ENCODE measurements at places on chromosomes 1 and 21.

DNA sequence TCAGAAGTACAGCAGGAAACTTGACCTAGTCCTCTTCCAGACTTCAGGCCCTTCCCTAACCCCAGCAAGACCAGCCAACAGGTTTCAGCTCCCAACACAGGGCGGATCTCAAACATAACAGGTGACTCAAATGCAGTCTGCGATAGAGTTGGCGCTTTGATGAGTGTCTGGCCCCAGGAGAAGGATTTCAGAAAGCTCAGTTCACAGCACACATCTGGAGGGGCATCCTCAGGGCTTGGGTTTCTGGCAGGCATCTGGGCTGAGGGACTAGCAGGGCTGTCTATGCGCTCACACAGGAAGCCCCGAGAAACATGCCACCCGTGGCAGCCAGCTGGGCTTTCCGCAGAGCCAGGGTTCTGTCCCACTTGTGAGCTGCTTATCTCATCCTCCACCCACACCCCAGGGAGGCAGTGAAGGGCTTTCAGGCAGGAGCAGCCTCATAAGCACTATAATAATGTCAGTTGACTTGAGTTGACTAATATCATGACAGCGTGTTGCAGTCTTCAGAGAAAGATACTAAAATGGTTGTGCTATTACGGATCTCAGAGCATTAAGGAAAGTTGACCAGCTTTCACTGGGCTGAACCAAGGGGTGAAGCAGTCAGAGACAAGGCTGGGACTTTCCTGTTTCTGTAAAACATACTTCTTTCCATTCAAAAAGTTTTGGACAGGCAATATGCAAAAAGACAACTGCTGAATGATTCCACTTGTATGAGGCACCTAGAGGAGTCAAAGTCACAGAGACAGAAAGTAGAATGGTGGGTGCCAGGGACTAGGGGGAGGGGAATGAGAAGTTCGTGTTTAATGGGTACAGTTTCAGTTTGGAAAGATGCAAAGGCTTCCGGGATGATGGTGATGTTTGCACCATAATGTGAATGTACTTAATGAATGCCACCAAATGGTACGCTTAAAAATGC is 233.0 kb upstream of the IRF2BP2 start:
- DNase-seq, result no peak

GRCh38 chr1:115911294-115911693 is 65.0 kb upstream of the SLC22A15 start:
- no peak for DNase-seq

DNA sequence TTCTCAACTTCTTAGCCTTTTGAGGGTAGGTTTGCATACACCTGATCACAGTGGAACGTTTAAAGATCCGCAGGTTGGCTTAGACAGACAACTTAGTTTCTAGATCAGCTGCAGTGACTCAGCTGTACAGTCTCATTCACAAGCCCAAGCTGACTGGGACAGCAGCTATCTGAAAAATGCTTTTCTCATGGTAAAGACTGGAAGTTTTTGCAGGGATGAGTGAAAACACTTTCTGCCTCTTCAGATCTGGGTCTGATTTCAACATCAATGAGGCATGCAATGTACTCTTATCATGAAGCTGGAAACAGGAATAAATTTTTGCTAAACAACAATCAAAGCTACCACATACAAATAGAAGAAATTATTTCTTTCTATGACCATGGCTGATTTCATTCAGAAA is 61.1 kb upstream of the PTBP2 start:
- DNase-seq, result no peak

GRCh38 chr21:27379354-27379753 is 412.5 kb upstream of the ADAMTS5 start:
- DNase-seq, result no peak

GRCh38 chr1:217425422-217425821 is 205.5 kb downstream of the GPATCH2 start:
- DNase-seq, result no peak

DNA sequence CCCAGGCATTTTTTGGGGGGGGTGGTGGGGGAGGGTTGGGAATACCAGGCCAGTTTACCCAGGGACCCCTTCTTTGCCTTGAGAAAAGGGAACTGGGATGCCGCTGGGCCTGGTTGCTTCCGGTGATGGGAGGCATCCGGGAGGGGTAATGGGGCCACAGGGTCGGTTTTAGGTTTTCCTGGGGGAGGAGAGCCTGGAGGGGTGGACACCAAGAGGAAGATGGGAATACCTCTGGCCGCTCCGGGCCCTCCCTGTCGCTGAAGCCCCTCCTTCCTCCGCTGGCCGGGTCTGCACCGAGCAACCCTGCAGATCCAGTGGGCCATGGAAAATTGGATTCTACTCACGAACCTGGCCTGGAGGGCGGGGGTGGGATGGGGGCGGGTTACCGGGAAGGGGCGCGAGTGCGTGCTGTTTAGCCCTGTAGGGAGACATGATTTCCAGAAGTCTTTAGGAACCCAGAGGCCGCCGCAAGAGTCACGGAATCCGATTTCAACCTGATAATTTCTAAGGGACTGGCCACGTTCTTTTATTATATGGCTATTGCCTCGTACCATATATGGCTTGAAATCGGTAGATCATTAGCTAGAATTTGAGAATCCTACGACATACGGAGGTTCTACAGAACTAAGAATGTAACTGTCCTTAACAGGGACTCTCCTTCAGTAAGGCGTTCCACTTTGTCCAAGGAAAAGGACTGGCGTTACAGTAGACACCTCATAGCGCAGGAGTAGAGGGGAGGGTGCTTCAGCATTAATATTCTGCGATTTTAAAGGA is 749 bp downstream of the AKIRIN1 start:
- DNase-seq, result no peak

GRCh38 chr1:183807549-183808168 is 2.7 kb downstream of the RGL1 start:
- DNase-seq, result no peak

DNA sequence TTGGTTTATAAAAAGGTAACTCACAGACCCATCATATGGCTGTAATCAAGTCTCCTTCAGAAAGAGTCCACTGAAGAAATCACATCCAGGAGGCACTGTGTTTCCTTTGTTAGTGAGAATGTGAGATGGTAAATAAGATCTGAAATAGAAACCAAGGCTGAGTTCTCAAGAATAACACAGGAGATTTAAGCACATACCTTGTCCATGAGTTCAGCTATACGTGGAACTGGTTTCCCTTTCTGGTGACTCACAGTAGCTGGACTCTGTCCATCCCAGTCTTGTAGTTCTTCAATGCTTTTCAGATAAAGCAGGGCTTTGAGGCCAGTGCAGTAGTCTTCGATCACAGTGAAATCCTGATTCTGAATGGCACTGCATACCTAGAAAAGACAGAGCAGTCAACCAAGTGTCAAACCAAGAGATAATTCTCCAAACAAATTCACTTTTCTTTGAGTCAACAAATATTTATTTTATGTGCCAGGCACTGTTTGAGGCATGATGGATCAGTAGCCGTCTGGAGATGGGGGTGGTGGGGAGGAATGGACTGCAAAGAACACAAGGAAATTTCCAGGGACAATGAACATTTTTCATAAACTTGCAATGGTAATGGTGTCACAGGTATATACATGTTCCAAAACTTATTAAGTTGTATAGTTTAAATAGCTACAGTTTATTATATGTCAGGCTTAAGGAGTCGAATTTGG is 471.4 kb downstream of the PTBP2 start:
- peak; percentile 92 for DNase-seq

DNA sequence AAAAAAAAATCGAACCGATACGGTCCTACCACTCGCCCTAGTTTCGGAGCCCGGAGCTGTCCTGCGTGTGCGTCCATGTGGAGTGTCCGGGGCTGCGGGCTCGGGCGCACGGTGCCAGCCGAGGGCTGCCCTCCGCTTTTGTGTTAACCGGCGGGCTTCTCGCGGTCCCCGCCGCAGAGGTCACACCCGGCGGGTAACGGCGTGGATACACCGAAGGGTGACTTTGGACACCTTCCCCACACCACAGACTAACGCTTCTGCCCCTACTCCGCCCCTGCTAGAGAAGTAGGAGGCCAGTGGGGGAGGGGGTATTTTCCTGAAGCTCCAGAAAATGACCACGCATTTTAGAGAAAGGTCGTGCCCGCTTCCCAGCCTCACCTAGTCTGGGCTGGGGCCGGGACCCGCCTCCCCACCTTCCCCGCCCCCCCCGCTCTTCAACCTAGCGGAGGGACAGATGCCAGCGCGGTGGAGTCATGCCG is 609 bp upstream of the ATF3 start:
- DNase-seq, result no peak

DNA sequence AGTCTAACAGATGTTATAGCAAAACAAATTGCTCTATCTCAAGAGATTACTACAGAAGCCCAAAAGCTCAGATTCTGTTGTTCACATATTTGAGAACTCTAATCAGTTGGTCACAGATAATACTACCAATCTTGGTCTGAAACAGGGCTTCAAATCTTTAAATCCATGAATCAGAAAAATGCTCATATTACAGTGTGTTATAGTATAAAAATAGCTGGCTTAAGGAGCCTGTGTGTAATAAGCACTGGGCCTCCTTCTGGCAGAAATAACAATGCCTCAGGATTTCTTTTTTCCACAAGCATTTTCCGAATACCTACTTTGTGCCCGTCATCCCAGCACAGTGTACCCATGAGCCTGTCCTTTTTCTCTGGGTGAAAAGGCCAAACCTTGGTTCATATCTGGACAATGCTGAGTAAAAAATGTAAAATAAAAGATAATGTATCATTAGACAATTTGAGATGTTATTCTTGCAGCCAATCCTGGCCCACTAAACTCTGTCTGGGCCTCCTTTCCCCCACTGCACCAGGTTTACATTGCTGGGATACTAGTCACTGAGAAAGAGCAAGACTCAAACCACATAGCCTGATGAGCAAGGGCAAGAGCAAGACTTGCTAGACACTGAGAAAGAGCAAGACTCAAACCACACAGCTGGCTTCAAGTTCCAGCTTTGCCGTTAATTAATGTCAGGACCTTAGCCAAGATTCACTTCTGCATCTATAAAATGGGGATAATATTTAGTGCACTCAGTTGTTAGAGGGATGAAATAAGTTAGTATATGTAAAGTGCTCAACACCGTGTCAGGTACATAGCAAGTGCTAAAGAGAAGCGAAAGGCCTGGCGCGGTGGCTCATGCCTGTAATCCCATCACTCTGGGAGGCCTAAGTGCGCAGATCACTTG is 17.0 kb upstream of the ADAR start:
- DNase-seq, result no peak

- no peak for DNase-seq
Measured at GRCh38 chr21:29305068-29305467, 6.3 kb downstream of the BACH1 start.

DNA sequence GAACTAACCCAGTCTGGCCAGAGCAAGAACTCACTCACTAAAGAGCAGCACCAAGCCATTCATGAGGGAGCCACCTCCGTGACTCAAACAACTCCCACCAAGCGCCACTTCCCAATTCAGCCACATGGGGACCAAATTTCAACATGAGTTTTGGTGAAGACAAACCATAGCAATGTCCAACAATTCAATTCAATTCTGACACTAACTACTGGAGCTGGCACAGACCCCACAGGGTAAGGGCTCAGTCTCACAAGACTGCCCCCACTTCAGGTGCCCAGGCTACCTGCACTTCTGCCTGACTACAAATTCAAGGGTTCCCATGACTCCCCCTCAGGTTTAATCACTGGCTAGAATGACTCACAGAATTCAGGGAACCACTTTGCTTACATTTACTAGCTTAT is 48.8 kb upstream of the RAP1A start:
- DNase-seq, result no peak

DNA sequence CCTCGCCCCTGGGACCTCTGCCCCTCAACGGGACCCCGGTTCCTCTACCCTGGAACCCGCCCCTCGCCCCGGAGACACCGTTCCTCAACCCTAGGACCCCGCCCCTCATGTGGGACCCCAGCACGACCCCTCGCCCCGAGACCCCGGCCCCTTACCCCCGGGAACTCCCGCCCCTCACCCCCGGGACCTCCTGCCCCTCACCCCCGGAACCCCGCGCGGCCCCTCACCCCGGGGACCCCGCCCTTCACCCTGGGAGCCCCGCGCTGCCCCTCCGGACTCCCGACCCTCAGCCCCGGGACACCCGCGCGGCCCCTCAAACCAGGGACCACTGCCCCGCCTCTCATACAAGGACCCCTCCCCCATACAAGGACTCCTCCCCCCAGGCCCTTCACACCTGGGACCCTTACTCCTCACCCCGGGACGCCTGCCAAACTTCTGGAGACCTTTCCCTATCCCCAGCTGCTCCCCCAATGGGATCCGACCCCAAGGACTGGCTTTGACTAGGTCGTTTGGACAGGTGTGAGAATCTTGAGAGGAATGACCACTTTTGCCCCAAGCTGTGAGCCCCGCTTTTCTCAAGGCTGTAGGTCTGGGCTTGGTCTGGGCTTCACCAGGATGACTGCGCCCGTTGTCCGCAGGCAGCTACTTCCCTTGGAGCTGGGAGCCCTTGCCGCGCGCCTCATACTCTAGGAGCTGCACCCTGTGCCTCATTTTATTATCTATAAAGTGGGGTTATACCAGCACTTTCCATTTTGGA is 843 bp downstream of the DIP2A start:
- DNase-seq, result no peak

GRCh38 chr21:38478782-38479181 is 19.5 kb downstream of the ERG start:
- peak; percentile 69 for DNase-seq

DNA sequence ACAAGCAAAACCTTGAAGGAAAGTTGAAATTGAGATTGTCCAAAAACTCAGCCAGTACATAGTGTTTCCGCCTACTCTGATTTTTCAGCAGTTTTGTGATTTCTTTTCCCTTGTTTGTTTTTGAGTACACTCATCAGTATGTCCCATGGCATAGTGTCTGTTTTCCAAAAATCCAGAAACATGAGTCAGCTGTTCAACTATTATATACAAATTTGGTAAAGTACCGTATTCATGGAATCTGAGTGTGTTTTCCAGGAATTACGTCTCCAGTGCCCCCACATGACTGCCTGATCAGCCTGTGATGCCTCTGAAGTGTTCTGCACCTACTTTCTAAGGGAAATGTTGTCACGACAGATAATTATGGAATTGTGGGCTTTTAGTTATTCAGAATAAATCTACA is 186.8 kb downstream of the LTN1 start:
- no peak for DNase-seq

- DNase-seq, result peak; percentile 16
Measured at GRCh38 chr21:35540950-35541638, 492.0 kb upstream of the RUNX1 start.

DNA sequence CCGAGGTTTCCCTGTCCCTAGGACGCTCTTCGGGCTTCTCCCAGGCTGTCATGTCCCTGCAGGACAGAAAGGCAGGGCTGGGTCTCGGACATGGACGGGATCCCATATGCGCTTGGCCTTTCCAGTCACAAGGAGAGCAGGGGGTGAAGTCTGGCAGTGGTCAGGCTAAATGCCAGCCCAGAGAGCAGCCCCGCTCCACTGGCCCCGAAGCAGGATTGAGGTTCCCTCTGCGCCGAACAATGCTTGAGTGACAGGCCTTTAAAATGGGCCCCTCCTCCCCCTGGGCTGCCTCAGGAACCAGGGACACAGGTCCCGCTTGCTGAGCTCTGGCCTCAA is 12.7 kb downstream of the DRAXIN start:
- DNase-seq, result no peak

- no peak for DNase-seq
Measured at GRCh38 chr21:42784276-42784675, 95.1 kb downstream of the WDR4 start.

All from A172 (cell line).